Activated T-helper 1 cell treated with anti-CD3 and anti-CD28 coated beads, Interleukin-12 subunit alpha, Interleukin-12 subunit beta, Interleukin-2, Interleukin-4 antibody, amounts not matched to agents 30 ng/mL and 10 ng/mL and 1 ng/mL, durations not matched to agents 14 hours and 24 hours and 36 hours (primary cell): ENCODE measurements at places on chromosomes 6 and 20. TPM values are rescaled to one million over a fixed set of nuclear protein-coding genes. Genes with fewer than 3 reads are reported as not detected.

SYNJ2 gene
- 29.0 and 31.2 TPM in 2 replicates for total RNA-seq

SYCP2 gene
- 4.8 and 5.1 TPM in 2 replicates for total RNA-seq

HTR1E gene
- not detected in 2 replicates for total RNA-seq

COL21A1 gene
- total RNA-seq: not detected in 2 replicates

LIN28B gene
- not detected in 2 replicates for total RNA-seq

KIFC1 gene
- 54.7 and 59.6 TPM in 2 replicates for total RNA-seq

SLC4A11 gene
- total RNA-seq: 3.2 and 3.3 TPM in 2 replicates

CST9L gene
- not detected in 2 replicates for total RNA-seq

BMP5 gene
- not detected in 2 replicates for total RNA-seq

MRPS26 gene
- 106 and 114 TPM in 2 replicates for total RNA-seq

PAK1IP1 gene
- 35.3 and 37.4 TPM in 2 replicates for total RNA-seq

SLC17A2 gene
- 0.10 TPM in 2 replicates for total RNA-seq

GRM1 gene
- total RNA-seq: not detected in 2 replicates

THEMIS gene
- 10.6 and 11.3 TPM in 2 replicates for total RNA-seq

CCM2L gene
- total RNA-seq: not detected in 2 replicates
